ENCODE measurements at places on chromosomes 1 and 21. TPM values are rescaled to one million over a fixed set of nuclear protein-coding genes. Genes with fewer than 3 reads are reported as not detected.

- no peak for DNase-seq
- H3K4me3 ChIP-seq: no peak overlapping the region
- H3K27me3 ChIP-seq: no peaks in the 10 kb centered on the region
- H3K36me3 ChIP-seq: no peaks in the 10 kb centered on the region
These were observed 126.5 kb downstream of the RHOU start for GRCh38 chr1:228861832-228862180.

DNA sequence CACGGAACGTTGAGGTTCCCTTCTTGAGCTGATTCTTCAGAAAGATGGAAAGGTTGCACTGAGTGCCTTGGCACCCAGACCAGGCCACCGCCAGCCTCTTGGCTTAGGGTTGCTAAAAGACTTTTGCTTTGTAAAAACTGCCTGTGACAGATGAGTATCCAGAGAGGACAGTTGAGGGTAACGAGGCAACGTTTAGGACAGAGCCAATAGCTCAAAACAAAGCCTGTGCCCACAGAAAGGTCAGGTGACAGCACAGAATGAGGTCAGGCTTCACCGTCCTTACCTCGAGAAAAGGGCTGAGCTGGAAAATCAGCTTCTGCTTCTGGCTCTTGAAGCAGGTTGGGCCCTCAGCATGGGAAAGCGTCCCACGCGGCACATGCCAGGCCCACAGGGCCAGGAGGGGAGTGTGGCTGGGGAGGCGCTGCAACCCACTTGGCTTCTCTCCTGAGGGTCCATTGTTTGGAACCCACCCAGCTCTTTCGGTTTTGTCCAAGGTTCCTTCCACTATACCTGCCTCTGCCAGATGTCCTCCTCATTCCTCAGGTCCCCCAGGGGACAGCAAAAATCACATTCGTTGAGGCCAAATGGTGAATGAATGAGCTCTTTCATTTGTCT, 55.5 kb downstream of the SCCPDH start:
- H3K27me3 ChIP-seq: no peaks in the 10 kb centered on the region
- no peak overlapping the region for H3K27ac ChIP-seq
- H3K4me1 ChIP-seq: no peaks in the 10 kb centered on the region
- DNase-seq: no peak

DNA sequence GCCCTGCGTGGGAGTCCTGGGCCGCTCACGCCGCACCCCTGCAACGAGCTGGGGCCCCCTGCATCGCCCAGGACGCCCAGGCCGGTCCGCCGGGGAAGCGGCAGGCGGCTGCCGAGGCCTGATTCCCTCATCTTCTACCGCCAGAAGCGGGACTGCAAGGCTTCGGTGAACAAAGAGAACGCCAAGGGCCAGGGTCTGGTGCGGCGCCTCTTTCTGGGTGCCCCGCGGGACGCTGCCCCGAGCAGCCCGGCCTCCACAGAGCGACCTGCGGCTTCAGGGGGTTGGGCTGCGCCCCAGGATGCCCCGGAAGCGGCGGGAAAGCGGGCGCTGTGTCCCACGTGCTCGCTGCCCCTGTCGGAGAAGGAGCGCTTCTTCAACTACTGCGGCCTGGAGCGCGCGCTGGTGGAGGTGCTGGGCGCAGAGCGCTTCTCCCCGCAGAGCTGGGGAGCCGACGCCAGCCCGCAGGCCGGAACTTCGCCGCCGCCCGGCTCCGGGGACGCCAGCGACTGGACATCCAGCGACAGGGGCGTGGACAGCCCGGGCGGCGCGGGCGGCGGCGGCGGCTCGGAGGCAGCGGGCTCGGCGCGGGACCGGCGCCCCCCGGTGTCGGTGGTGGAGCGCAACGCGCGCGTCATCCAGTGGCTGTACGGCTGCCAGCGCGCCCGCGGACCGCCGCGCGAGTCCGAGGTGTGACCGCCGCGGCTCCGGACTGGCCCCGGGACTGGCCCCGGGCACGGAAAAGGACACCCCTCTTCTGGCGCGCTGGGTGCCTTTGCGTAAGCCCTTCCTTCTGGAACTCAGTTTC, 2.7 kb downstream of the FAM110D start:
- peak; percentile 87 for DNase-seq
- peak overlapping the region; percentile 35 for H3K4me3 ChIP-seq
- no peaks in the 10 kb centered on the region for H3K36me3 ChIP-seq
- no peak overlapping the region for H3K27ac ChIP-seq
- no peaks in the 10 kb centered on the region for H3K27me3 ChIP-seq

- DNase-seq: no peak
- H3K4me1 ChIP-seq: peaks cover 17% of the 10 kb centered on the region
- H3K27me3 ChIP-seq: no peaks in the 10 kb centered on the region
- no peak overlapping the region for H3K4me3 ChIP-seq
These were observed 40.7 kb downstream of the MAP3K21 start for GRCh38 chr1:233368106-233368788.

DNA sequence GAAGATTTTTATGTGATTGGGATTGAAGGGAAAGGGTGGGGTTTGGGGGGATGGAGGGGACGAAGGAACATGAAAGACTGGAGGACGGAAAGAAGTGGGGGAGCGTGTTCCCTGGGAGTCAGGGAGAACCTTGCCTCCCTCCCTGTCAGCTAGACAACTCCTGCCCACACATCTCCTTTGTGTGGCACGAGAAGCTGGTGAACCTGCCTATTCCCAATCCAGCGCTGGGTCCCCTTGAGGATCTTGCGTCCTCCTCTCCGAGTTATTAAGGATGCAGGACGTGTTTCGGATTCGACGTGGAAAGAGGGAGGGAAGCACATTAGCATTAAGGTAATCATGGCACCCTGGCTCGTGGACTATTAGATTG, 1.4 kb downstream of the LRRC7 start:
- no peak for DNase-seq
- H3K4me3 ChIP-seq: no peak overlapping the region
- H3K27me3 ChIP-seq: peaks cover 5% of the 10 kb centered on the region
- H3K4me1 ChIP-seq: no peaks in the 10 kb centered on the region

GRCh38 chr1:10387677-10388386, 11.0 kb upstream of the PGD start:
- no peak overlapping the region for H3K4me3 ChIP-seq
- H3K27ac ChIP-seq: no peak overlapping the region
- no peak for DNase-seq

DNA sequence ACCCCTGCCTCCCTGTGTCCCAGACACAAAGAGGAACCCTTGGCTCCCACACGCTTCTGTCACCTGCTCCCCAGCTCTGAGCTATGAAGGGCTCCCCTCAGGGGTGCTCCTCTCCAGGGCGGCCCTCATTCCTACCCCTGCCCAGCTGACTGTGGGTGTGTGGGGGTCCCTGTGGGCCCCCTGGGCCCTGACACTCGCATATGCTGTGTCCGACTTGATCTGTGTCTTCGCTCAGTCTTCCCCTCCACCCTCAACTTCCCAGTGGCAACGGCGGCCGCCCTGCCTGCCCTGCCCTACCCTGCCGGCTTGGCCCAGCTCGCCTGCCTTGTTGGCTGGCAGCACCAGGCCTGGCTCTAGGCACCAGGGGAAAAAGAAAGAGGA, 1.2 kb downstream of the KCNQ4 start:
- H3K27me3 ChIP-seq: no peaks in the 10 kb centered on the region
- H3K36me3 ChIP-seq: no peaks in the 10 kb centered on the region
- H3K27ac ChIP-seq: no peak overlapping the region
- no peak overlapping the region for H3K4me3 ChIP-seq

DNA sequence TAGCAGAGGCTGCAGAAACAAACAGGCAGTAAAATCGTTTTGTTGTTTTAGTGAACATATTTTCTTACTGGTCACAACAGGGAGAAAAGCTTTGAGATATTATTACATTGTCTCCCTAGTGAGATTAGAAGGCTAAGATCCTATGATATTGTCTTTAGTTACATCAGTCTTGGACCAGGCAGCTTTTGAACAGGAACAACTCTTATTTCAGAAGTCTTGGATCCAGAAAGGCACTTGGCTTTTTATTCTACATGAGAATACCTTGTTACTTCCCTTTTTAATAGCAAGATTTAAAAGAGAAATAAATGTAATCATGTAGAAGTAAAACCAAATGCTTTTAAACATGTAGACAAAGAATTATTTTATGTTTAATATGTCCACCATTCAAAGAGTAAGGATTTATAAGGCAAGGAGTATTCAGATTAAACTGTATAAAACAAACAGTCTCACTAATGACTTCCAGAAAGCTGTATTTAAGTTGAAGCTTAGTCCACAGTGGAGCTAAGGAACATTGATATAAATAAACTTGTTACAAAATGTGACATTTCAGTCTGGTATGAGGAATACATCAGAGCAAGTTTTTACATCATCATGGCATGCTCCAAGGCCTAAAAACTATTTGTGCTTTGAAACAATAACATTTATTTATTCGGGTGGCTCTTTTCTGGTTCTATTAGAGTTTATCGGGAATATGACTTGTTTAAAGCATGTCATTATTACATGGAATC, 72.2 kb downstream of the PHTF1 start:
- no peaks in the 10 kb centered on the region for H3K4me1 ChIP-seq
- peaks cover 12% of the 10 kb centered on the region for H3K36me3 ChIP-seq
- H3K27me3 ChIP-seq: no peaks in the 10 kb centered on the region
- no peak overlapping the region for H3K4me3 ChIP-seq
- no peak for DNase-seq

Gene OR10J1
- not detected for total RNA-seq

Gene CYP4A11
- total RNA-seq: not detected

Gene TMIGD3
- not detected for total RNA-seq

Gene KCNK1
- 5.5 TPM for total RNA-seq

Data from pancreas (tissue), 10 donors.